ENCODE measurements at places on chromosomes 3 and 15.

- DNase-seq = no peak
These were observed 1.1 kb downstream of the TBC1D2B start for GRCh38 chr15:78076231-78077052.

GRCh38 chr15:77417602-77418001, 2.3 kb downstream of the PEAK1 start:
- no peak for DNase-seq

DNA sequence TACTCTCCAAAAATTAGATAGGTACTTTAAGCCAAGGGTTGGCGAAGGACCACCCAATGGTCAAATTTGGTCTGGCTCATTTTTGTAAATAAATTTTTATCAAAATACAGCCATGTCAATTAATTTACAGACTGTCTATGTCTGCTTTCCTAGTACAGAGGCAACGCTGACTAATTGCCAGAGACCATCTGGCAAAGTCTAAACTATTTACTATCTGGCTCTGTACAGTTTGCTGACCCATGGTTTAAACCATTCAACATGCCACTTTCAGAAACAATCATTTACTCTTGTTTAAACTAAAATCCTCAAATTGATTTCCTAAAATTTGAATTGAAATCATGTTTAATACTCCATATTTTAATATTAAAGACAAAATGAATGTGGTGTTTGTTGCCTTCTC, 25.9 kb downstream of the CBLB start:
- no peak for DNase-seq

GRCh38 chr3:194690501-194691372, 5.1 kb downstream of the FAM43A start:
- no peak for DNase-seq

DNA sequence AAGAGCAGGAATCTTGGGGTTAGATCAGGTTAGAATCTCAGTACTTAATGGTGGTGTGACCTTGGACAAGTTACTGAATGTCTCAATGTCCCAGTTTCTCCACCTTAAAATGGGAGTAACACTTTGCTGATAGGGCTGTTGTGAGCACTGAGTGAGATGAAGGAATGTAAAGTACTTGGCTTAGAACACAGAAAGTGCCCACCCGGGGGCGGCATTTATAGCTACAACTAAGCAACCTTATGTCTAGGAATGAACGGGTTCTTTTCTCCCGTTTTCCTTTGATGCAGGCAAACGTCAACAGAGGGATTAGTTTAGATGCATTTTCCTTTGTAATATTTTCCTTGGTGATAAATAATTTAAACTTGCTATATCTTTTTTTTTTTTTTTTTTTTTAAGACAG, 176.6 kb downstream of the USP13 start:
- no peak for DNase-seq

GRCh38 chr3:44554626-44555592, at the start of gene ZKSCAN7:
TSS of gene ZKSCAN7 (plus strand) at chr3:44555193. CDS start at chr3:44557048, 1,855 bp downstream.
- DNase-seq = no peak

GRCh38 chr3:192399767-192400166, 327.6 kb downstream of the FGF12 start:
- no peak for DNase-seq

- no peak for DNase-seq
These were observed 213.9 kb upstream of the RBMS3 start for GRCh38 chr3:29067007-29067406.

- DNase-seq = no peak
These were observed 54.8 kb upstream of the ATP2C1 start for GRCh38 chr3:130838898-130839600.

- no peak for DNase-seq
These were observed 12.4 kb upstream of the ZNF770 start for GRCh38 chr15:35000511-35000910.
